SK-N-MC (cell line): ENCODE measurements at places on chromosomes 1 and 21.

DNA sequence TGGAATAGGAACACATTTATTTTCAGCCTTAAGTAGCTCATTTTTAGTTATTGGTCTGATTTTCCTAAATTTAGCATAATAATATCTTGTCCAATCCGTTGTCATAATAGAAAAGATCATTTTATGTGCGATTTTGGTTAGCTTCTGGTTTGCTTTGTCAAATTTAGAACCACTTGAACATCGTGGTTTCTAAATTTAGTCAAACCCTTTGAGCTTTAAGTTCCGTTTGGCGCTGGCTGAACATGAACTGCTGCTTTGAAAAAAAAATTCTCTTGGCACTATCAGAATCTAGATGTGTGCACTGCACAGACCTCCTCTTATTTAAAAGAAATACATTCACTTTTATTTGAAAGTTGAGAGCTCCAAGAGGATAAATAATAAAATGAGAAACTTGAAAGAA lies 370.6 kb downstream of the PTPRC start:
- no peak for DNase-seq

- DNase-seq, result peak; percentile 20
Measured at GRCh38 chr1:54671985-54672608, 30.5 kb downstream of the MROH7 start.

DNA sequence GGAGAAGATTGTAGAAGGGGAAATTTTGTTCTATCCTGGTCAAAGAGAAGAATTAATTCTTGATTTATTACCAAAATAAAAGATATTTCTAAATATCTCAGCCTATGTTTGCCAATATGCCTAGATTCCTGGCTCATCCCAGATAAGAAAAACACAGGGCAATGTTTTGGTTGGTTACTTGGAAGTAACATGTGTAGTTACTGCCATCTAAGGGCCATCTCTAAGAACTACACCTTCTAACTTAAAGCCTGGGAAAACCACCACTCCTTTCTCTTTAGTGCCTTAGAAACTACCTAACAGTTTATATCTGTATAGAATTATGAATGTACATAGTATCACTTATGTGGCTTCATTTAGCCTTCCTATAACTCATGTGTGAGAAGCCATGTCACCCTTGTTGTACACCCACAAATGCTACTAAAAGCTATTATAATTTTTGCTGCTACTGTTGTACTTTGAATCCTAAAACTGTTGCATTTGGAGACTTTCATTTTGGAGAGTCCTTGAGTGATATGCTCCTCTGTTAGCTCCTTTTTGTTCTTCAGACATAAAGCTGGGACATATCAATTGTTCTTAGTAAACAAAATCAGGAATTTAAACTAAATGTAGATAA lies 4.5 kb downstream of the AIM2 start:
- peak; percentile 39 for DNase-seq

DNA sequence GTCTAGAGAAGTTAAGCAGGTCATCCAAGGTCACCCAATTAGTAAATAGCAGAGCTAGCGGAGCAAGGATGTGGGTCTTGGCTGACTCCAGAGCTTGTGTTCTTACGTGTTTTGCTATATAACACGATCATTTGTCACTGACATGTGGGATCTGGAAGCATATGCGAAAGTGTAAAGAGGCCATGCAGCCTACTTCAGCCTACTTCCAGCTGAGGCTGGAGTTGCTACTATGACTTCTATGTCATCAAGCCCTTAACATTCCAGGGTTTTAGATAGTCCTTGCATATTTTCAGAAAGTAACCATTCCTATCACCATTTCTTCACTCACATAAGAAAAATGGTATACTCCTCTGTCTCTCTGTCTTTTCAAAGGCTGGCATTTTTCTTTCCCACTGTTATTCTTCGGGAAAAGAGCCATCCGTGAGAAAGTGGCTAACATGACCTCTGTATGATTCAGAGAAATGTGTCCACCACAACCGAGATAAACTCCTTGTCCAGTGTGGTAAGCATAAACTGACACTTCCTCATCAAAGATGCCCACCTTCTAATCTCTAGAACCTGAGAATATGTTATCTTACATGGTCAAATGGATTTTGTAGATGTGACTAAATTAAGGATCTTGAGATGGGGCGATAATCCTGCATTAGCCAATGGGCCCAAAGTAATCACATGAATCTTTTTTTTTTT lies 24.0 kb upstream of the ABL2 start:
- no peak for DNase-seq

- no peak for DNase-seq
Measured at GRCh38 chr1:86750530-86750929, 46.2 kb downstream of the SH3GLB1 start.

GRCh38 chr21:32844076-32844475 lies 72.5 kb upstream of the PAXBP1 start:
- DNase-seq, result no peak

GRCh38 chr1:236081546-236082227 lies 16.8 kb upstream of the NID1 start:
- DNase-seq, result no peak

DNA sequence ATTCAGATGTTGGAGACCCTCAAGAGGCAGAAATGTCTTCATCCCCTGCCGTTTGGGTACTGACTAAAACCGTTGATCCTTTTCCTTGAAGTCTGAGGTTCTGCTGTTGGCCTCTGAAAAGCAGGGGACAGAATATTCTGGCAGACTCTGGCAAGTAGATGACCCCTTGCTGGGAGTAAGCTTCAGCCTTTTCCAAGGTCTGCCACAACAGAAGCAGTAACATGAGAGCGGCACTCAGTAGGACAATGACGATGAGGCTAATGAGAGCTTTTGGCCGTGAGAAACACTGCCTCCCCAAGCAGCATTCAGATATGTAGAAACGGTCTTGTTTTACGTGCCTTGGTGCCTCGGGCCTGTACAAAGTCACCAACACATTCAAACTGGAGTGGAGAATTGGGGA lies 143.7 kb downstream of the ST6GALNAC5 start:
- DNase-seq, result no peak

DNA sequence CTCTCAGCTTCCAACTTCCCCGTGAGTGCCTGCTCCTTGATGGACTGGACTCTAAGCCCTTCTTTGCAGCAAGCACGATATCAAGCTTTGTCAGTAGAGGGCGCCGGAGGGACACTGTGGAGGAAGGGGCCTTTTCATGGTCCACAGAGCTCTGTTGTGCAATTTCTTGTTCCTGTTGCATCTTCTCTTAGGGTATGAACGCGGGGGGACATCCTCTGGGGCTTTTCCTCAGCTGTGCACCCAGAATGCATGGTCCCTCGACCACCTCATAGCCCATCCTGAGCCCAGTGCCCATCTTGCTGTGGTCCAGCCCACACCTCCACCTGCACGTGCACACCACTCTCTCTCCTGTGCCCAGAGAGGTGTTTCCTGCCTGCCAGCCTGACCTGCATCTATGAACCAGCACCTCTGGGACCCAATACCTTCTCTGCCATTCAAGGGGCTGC lies 556.8 kb downstream of the PTPRU start:
- peak; percentile 60 for DNase-seq
